Hypothalamus (tissue), 51 donors: ENCODE measurements at places on chromosomes 7 and 10.

- no peak for DNase-seq
These were observed 54.9 kb downstream of the KCNH2 start for GRCh38 chr7:150923196-150923595.

- no peak for DNase-seq
These were observed 148.4 kb downstream of the TPST1 start for GRCh38 chr7:66353547-66353946.

GRCh38 chr10:18968159-18968558, 80.4 kb upstream of the MALRD1 start:
- DNase-seq, result no peak

DNA sequence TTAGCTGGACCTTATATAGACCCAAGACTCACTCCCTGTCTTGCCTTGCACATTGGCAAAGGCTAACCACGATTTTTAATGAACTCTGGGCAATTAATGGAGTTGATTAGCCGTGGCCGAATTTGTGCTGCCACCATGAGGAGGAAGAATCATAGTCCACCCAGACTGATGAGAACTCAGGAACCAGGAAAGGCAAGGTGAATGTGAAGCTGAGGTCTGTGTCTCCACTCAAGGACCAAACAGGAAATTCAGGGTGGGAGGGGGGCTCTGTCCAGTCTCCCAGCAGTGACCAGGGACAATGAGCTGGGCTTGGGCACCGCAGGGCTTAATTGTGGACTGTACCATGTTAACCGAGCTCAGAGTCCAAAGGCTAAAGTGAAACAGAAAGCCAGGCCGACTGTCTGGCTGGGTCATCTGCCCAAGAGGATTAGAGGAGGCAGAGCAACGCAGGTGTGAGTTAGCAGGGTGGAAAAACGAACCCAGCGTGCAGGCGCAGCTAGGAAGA, 127.0 kb upstream of the JCAD start:
- DNase-seq, result no peak

DNA sequence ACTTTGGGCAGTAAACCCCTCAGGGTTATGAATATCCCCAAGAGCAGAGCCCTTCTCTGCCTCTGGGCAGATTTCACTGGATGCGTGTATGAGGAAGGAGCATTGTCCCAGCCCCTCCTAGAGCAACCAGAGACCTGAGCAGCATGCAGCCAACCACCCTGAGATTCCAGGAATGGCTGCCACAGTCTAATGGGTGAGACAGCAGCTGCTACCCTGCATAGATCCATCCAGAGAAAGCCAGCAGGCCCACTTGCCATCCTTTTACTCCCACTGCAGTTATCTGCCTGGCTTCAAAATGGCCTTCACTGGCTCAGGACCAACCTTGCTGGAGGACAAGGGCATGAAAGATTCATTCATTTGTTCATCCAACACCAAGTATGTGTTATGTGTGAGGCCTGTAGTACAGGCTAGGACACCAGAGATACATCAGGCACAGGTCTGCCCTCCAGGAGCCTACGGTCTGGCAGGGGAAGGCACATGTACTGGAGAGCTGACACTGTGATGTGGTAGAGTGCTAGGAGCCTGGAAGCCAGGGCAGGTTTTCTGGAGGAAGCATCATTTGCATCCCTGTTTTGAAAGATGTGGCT, 26.2 kb upstream of the C10orf105 start:
- no peak for DNase-seq

DNA sequence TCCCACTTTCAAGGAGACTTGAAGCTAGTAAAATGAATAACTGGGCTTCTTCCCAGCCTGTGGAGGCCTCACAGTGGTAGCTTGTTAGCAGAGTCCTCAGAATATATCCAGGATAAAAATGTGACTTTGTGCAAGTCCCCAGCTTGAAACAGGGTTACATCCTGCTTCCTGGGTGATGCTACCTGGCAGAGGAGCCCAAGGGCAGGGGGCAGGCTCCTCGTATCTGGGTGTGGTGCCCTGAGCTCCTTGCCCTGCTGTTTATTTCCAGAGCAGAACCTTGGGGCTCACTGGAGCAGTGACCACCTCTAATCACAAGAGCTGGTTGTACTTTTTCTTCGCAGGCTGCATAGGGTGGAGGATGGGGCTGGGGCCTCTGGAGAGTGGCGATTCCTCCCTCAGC, 94.8 kb downstream of the GRK5 start:
- no peak for DNase-seq

- no peak for DNase-seq
These were observed 219.1 kb downstream of the PHTF2 start for GRCh38 chr7:78017591-78018100.

GRCh38 chr10:97684866-97685394, 2.1 kb downstream of the AVPI1 start:
- no peak for DNase-seq

DNA sequence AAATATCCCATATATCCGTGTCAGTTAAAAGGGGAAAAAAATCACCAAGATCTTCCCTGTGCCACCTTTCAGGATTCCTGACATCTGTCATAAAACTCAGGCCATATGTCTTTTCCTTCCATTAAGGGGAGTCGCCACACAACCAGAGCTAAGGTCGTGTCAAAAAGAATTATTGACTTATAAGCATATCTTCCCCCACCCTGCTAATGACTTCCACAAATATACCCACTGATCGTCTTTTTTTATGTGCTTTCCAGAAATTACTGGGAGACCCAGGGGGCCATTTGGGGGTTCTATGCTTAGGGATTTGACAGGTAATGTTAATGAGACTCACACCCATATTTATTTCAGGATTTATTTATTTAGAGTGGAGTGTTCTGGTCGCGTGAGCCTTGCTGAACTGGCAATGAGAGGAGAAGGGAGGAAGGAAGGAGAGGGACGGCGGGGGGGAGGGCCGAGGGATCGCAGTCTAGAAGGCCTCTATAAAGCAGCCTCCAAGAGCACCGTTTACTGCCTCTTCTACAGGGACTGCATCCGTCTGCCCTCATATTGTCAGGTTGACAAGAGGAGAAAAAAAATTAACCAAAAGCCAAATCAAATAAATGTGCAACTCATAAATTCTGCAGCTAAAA, 135.7 kb upstream of the MGMT start:
- no peak for DNase-seq

GRCh38 chr7:51310131-51310583, 6.5 kb downstream of the COBL start:
- no peak for DNase-seq

- DNase-seq, result peak; percentile 72
These were observed 155.5 kb upstream of the LYZL2 start for GRCh38 chr10:30784897-30785605.

- no peak for DNase-seq
These were observed 28.9 kb upstream of the CREB3L2 start for GRCh38 chr7:138030679-138031351.

GRCh38 chr7:134605978-134606923, 40.4 kb upstream of the BPGM start:
- peak; percentile 44 for DNase-seq

- no peak for DNase-seq
These were observed 190.3 kb upstream of the GRM3 start for GRCh38 chr7:86453454-86453853.

DNA sequence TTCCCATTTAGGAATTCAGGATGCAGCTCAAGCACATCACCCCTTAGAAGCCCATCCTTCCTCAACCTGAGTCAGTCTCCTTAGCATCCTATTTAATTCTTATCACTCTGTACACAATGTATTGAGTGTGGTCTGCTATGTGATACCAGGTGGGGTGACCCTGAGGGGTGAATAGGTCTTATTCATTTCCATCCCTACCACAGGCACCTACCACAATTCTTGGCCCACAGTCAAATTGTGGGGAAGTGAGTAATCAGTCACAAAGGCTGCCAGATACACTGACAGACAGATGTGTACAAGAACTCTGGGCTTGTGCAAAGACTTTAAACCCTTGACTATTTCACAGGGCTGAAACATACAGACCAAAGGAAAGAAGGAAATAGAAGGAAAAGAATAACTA, 560.5 kb downstream of the PARD3 start:
- DNase-seq, result no peak

DNA sequence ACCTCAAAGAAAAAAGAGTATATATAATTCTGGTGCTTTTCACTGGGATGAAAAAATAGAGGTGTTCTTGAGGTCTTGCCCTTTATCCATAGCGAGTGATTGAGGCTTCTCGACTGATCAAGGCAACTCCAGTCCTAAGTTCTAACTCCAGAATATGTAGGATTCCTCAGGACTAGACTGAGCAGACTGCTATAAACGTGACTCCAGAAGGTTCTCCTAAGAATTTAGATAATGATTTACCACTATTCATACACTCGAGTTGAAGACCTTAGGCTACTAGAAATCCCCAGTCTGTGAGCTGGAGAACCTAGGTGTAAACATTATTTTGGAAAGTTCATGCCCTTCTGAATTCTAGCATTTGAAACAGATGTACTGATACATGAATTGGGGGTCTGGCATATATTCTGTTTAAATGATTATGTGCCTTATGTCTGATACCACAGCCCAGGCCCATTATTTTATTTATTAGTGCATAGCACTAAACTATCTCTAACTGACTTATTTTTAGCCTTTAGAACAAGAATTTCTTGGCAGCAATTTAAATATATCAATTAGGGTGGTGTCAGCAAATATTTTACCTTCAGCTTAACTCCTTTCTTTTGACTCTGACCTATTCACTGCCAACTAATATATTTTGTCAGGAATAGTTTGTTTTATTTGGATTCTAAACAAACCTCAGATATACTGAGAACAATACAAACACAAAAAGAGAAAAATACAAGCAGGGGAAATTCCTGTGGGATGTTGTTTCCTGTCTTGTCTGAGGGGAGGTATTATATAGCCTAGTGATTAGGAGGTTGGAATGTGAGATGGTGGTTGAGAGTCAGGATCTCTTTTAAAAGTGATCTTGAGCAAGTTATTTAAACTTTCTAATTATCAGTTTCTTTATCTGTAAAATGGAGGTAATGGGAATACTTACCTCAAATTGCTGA, 75.8 kb downstream of the PODXL start:
- no peak for DNase-seq
